NCI-H187 treated with DMSO at 0.1 percent for 48 hours (cell line): ENCODE measurements at places on chromosomes 11 and 22.

- DNase-seq, result no peak
Observed at GRCh38 chr11:794766-795633, 3.1 kb downstream of the SLC25A22 start.

DNA sequence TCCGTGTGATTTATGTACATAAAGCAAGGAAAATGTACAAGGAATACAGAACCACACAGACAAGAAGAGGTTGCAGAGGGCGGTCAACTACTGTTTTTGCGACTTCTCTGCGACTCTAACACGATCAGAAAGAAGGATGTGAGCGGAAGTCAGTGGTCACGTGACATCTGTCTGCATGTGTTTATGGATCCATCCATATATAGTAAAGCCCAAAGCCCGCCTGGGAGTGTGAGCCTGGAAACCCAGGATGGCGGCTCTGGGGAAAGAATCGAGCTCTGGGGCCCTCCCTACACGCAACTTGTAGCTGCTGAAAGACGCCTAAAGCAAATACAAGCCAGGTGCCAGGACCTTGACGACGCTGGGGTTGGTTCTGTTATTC is 8.8 kb downstream of the OSBPL5 start:
- DNase-seq, result no peak

DNA sequence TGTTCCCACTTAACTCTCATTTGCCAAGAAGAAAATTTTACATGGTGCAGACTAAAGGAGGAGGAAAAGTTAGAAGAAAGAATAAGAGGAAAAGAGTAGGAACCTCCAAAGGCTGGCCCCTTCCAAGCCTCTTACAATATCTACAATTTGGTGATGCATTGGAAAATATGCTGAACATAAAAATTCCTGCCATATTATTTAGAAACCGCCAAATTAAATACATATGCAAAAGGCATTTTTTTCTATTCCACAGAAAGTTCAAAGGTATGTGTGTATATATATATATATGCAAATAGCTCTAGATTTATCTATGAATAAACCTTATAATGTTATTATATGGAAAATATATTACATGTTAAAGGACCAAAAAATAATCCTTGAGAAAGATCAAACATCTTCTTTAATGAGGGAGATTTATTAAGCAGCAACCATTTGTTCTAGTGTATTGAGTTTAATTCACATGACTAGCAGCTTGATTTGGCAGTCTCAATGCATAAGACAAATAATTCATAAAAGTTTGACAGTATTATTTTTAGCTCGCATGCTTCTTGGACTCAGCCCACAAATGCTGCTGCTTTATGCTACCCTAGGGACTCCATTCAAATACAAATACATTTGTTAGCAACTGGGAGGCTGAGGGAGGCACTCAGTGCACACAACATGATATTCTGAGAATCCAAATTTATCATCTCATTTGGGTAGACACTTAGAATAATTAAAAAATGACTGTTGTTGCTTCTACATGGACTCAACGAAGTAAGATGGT is 184.9 kb downstream of the SBF2 start:
- peak; percentile 75 for DNase-seq

DNA sequence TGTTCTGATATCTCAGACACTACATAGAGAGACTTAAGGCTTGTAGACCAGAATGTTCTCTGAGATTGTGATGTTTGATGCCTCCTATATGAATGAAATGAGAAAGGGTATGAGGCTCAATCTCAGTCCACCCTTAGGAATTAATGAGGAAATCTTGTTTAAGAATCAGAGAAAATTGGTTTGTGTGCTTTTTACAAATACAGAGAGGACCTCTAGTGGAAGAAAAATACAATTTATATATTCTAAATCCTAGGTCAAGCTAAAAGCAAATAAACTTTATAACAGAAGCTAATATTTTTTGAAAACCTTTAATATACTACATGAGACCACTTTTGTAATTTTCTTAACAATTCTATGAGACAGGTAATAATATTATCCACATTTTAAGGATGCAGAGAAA is 5.0 kb upstream of the OR52H1 start:
- no peak for DNase-seq

- DNase-seq, result no peak
Observed at GRCh38 chr11:6609502-6610015, 2.5 kb downstream of the TAF10 start.
